ENCODE measurements at places on chromosomes 2 and 18. TPM values are rescaled to one million over a fixed set of nuclear protein-coding genes. Genes with fewer than 3 reads are reported as not detected.

DNA sequence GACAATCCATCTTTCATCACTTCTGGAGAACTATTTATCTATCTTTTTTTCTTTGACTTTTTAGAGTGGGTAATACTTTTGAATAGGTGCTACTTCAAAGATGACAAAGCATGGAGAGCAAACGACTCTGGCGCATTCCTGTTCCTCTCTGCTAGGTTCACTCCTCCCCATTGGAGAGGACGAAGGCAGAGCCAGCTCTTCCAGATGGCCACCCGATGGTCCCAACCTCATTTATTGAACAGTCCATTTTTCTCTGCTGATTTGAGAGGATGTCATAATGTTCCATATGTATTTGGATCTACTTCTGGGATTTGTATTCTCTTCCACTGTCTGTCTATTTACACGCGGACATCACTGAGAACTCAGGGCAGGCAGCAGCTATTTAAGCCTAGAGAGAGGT, 284.3 kb upstream of the CXCR4 start:
- H3K27ac ChIP-seq: no peak overlapping the region
- peaks cover 6% of the 10 kb centered on the region for H3K27me3 ChIP-seq
- H3K36me3 ChIP-seq: no peaks in the 10 kb centered on the region
- no peak for DNase-seq
- H3K4me3 ChIP-seq: no peak overlapping the region
- no peaks in the 10 kb centered on the region for H3K4me1 ChIP-seq

The C2orf72 gene
- not detected for total RNA-seq

GRCh38 chr2:82790206-82791021, 1668.7 kb downstream of the SUCLG1 start:
- no peak for DNase-seq
- no peak overlapping the region for H3K4me3 ChIP-seq
- no peaks in the 10 kb centered on the region for H3K27me3 ChIP-seq
- no peaks in the 10 kb centered on the region for H3K4me1 ChIP-seq

GRCh38 chr2:214465363-214466146, 54.7 kb downstream of the VWC2L start:
- H3K36me3 ChIP-seq: no peaks in the 10 kb centered on the region
- H3K27ac ChIP-seq: peak overlapping the region; percentile 20
- H3K27me3 ChIP-seq: no peaks in the 10 kb centered on the region
- H3K4me3 ChIP-seq: no peak overlapping the region
- no peak for DNase-seq
- H3K4me1 ChIP-seq: no peaks in the 10 kb centered on the region

The MARCO gene
- total RNA-seq: 22.2 TPM

The ABCB6 gene
- total RNA-seq: 28.9 TPM

DNA sequence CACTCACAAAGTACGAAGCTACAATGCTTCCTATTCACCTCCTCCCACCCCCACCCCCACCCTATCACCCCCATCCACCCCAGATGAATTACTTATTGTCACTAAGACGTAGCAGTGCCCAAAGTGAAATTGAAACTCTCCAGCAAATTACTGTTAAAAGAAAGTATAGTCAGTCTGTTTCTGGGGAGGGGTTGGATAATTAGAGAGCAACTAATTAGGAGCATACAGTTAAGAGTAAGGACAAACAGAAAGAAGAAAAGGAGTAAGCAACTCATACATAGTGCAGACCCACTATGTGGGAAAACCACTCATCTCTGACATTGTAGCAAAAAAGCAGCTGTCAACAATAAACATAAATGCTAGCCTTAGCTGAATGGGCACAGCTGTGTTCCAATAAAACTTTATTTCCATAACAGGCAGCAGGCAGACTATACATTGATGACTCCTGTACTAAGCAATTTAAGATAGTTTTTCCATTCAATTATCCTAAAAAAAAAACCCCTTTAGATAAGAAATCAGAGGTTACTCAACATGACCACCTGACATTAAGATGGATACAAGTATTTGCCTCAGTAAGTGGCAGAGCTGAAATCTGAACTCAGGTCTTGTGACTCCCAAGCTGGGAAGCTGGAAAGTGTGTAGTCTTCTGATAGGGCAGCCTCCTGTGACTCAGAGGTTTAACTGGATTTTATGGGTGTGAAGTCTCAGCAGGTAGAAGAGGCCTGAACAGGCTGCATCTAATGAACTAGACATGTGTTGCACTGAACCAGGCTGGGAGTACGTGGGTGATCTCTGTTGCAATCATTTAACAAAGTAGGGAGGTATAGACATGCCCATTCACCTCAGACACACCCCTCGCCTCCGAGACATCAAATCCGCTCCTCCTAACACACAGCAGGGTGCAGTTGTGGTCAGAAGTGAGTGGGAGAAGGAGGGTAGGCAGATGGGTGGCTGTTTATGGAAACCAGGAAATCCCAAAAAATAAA, 171.8 kb upstream of the KLF7 start:
- H3K27me3 ChIP-seq: no peaks in the 10 kb centered on the region
- H3K36me3 ChIP-seq: no peaks in the 10 kb centered on the region
- H3K27ac ChIP-seq: no peak overlapping the region
- H3K4me3 ChIP-seq: no peak overlapping the region
- H3K4me1 ChIP-seq: no peaks in the 10 kb centered on the region
